ENCODE measurements at places on chromosomes 5 and 9.

- peak; percentile 78 for DNase-seq
These were observed 650 bp downstream of the MRRF start for GRCh38 chr9:122265149-122265915.

GRCh38 chr5:93926831-93927620 is 185.6 kb upstream of the POU5F2 start:
- DNase-seq: no peak

GRCh38 chr5:142110046-142110531 is 1.5 kb downstream of the NDFIP1 start:
- peak; percentile 72 for DNase-seq

DNA sequence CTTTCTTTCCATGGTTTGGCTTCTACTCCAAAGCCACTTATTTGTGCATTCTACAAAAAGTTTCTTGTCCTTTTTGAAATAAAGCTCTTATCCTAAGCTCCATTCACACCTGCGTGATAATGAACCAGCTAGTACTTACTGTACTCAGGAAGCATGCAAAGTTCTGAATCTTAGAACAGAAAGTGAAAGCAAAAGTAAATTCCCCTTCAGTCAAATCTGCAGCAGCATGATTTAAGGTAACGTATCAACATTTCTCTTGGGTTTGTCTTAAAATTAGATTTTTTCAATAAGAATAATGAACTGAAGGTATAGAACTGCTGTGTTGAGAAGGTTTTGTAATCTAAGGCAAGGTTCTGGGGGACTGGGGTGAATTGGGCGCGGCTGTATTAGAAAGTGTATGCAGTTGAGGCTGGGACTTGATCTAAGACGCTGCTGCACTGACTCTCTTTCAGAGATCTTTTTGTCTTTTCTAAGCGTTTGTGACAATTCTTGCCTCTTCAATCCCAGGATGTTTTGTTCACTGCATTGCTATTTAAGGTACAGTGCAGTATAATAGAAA is at the start of gene ERAP2:
ERAP2 (plus strand) TSS at position 209 of the 559 bp plus-strand sequence. CDS start 3,186 bp downstream, outside the sequence.
- peak; percentile 61 for DNase-seq

GRCh38 chr5:75364571-75365280 is 27.7 kb downstream of the HMGCR start:
- DNase-seq: peak; percentile 21

GRCh38 chr9:34034698-34035065 is 14.0 kb downstream of the UBAP2 start:
- DNase-seq: no peak

GRCh38 chr5:36600917-36601527 is 5.4 kb upstream of the SLC1A3 start:
- no peak for DNase-seq

- DNase-seq: no peak
These were observed 1299.8 kb upstream of the WWC1 start for GRCh38 chr5:166991601-166992000.

- DNase-seq: no peak
These were observed 252.2 kb downstream of the PIK3R1 start for GRCh38 chr5:68467794-68468193.

GRCh38 chr9:92589923-92590322 is 54.1 kb upstream of the ECM2 start:
- no peak for DNase-seq

DNA sequence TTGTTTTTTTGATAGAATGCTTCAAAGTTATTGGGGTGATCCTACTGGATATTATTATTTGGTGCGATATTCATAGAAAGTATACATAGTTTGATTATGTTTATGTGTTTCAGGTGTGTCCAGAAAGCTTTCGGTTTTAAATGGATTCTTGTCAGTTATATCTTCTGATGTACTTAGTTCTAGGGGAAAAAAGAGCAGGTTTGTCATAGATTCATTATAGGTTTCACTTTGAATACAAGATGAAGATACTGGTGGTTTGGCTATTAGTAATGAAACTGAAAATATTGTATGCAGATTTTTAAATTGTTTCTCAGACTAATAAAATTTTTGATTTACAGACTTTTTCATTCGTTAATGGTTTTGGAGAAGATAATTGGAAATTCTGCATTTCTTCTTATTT is 98.9 kb downstream of the MAN2A1 start:
- no peak for DNase-seq

DNA sequence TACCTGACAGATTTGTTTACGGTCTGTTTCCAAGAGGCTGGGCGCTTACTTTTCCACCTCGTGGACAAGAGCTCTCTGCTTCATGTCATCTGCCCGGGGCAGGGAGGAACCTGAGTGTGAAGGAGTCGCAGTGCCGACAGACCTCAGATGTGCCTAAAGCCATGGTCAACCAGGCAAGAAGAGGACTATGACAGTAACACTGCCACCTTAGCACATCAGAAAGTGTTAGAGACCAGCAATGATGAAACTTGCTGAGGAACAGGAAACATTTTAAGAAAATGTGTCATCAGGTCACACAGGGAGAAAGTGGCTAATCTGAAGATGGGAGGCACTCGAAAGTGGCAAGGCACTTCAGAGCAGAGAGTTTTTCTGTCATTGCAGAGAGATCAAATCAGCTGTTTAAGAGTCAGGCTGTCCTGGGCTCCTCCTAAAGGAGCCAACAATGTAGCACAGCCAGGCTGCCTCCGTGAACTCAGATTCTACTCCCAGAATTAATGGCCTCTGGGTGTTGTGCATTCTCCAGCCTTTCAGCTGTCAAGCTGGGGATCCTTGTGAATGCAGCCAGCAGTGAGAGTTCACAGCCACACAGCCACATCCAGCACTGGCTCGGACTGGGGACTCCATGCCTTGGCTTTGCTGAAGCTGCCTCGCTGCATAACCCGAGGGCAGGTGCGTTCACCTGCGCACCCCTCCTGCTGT is 94.6 kb downstream of the RAPGEF1 start:
- no peak for DNase-seq

GRCh38 chr9:124214116-124214515 is 43.6 kb upstream of the NEK6 start:
- DNase-seq: no peak

- DNase-seq: no peak
These were observed 341.2 kb downstream of the CAAP1 start for GRCh38 chr9:26551451-26551850.

DNA sequence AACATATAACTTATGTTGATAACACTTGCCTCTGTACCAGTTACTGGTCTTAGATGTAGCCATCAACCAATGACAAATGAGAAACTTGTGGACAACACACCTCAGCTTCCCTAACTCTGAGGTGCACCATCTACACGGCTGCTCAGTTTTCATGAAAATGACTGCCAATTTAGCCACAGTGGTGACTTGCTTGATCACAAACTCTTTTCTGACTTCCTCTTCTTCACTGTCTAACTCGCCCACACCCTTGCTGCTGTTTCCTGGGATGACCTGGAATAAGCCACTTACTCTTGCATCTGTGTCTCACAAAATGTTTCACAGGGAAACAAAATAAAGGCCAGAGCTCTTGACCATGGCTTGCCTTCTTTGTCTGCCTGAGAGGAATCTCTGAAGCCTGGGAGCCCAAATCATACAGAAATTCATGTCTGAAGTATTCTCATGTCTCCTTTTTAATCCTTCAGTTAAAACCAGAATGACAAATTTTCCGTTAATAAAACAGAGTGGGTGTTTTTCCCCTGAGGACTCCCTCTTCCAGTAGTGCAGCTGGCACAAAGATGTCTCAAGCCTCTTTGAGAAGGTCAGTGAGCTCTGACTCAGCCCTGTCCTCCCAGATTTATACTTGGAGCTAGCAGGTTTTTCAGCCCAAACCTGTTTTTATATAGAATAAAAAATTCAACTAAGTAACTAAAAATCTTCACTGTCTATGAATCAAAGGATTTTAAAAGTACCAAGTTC is 126.5 kb upstream of the PAM start:
- no peak for DNase-seq

- DNase-seq: no peak
These were observed 708.2 kb upstream of the PTPRD start for GRCh38 chr9:11320989-11321388.

DNA sequence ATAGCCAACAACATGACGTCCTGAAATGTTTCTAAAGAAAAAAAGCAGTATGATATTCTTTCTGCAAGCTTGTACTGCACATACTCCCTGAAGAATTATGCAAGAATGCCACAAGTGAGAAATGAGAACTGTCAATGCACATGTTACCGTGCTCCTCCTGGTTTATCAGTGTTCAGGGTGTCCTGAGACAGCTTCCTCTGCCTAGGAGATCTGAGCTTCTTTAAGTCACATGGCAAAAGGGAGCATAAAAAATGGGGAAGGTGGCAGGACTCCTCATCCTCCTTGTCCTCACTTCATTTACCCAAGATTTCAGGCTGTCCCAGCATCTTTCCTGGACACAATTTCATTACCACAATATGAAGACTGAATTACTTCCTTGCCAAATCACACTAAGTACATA is 238.2 kb downstream of the GLIS3 start:
- no peak for DNase-seq

- DNase-seq: no peak
These were observed 1262.2 kb downstream of the EFNA5 start for GRCh38 chr5:106408570-106408969.

DNA sequence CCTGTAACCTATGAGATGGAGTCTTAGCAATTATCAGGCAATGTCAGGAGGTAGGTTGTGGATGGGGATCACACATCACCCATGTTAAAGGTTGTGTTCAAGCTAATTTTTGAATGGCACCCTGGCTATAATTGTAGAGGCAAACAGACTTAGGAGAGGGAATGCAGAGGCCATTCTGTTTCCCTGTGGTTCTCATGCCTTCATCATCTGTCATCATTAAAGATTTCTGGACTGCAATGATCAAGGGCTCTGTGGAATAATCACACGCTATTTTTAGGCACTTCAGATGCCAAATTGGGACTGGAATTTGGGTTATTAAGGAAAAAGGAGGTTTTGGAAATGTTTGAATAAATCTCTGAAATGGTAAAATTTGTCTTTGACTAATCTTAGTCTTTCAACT is 1065.4 kb downstream of the TAF11L14 start:
- DNase-seq: no peak

DNA sequence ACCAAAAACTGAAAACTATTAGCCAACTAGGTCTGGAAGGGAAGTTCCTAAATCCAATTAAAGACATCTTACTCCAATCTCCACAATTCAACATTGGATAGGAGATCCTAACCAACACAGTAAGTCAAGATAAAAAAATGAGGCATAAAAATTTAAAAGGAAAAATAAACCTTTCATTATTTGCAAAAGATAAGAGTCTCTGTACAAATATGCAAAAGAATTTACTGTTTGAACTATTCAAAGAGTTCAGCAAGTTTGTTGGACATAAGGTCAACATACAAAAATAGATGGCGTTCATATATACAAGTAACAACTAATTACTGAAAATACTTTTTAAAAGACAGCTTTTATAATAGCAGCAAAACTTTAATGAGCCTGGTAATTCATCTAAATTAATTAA is 3.1 kb upstream of the FREM1 start:
- DNase-seq: no peak

DNA sequence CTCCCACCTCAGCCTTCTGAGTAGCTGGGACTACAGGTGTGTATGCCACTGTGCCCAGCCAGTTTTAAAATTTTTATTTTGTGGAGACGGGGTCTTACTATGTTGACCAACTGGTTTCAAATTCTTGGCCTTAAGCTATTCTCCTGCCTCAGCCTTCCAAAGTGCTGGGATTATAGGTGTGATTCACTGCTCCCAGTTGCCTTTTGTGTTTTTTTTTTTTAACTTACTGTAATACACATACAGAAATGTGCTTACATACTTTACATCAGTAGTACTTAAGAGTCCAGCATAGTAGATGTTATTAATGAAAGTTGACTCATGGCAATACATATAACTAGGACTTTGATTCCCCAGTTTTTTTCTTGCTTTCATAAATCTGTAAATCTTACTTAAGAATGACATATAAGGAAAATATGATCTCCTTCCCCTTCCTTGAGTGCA is 4.7 kb downstream of the MAN2A1 start:
- no peak for DNase-seq

DNA sequence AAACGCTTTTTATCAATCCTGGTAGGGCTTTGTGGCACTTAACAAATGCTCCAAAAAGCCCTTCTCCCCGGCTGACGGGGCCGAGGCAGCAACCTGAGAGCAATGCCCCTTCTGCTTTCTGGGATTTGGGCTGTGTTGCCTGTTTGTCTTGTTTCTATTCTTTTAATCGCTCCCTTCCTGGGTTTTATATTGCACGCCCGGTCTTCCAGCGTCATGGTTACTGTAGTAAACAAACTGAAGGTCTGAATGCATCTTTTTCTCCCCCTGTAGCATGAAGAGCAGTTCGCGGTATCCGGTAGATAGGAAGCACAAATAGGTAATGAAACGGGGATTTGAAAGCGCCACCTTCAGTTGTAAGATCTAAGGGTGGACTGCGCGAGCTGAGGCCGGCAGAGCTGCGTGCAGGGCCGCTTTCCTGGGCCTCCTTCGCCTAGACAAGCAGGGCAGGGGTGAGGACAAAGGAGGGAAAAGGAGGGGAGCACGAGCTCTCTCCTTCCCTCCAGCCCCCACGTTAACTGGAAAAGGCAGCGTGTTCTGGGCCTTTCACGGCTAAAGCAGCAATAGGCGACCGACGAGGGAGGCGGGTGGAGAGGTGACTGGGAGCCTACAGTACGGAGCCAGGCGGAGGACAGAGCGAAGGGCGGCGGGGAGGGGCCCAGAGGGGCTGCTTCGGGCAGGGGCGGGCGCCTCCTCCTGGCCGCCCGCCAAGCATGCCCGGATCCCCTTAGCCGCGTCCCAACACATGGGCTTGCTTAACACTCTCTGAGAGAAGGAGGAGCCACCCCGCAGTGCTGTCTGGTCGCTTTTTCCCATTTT is 49.3 kb upstream of the ZNF366 start:
- peak; percentile 38 for DNase-seq

GRCh38 chr9:91305596-91306295 is 56.0 kb downstream of the AUH start:
- DNase-seq: no peak

DNA sequence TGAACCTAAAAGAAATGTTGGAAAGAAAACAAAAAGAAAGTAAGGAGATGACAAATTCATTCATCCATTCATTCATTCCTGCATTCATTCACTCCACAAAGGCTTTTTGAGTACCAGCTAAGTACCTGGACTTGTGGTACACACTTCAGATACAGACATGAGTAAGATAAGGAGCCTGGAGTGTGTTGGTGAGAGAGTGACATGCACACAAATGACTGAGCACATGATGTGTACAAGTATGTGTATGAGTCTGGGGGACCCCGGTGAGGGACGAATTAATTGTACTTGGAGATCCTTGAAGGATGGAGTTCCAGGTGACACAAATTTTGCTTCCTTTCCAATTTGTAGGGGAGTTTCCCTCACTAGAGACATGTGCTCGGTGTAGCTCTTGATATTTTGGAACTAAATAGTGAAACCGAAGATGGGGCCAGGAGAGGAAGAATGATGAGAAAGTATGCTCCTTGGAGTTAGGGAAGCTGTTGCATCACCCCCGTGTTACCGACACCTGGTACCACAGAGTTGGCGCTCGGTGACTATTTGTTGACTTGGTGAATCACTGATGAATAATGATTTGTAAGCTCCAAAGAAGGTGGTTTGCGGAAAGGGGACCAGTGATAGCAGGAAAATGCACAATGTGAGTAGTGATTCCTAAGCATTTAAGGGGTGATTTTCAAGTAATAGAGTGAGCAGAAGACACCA is 509.8 kb downstream of the CCDC171 start:
- no peak for DNase-seq

All from hematopoietic multipotent progenitor cell treated with erythropoietin and hydrocortisone succinate and interleukin-3 and kit ligand, for 8 days (in vitro differentiated cells).